GM20000 (cell line): ENCODE measurements at places on chromosomes 4 and X.

GRCh38 chr4:152628128-152628527 is 51.7 kb downstream of the TMEM154 start:
- no peak for DNase-seq

- no peak for DNase-seq
Observed at GRCh38 chrX:57737881-57738280, 57.8 kb upstream of the NLRP2B start.

DNA sequence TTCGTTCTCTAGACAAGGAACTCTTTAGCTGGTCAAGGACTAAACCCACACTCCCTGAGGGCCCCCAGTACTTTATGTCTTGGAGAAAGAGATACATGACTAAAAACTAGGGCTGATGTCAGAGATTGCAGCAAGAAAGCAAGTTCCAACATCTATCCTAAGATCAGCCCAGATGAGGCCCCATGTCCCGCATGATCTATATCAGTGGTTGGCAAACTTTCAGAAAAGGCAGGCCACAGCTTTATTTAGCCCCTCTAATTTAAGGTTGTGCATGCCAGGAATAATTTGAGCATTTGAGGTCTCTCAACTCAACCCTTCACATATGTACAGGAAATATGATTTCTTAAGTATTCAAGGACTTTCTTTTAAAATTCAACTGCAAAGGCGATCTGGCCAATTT is 44.1 kb upstream of the FRMD7 start:
- DNase-seq, result no peak

- no peak for DNase-seq
Observed at GRCh38 chr4:123662827-123663226, 266.2 kb downstream of the SPRY1 start.

DNA sequence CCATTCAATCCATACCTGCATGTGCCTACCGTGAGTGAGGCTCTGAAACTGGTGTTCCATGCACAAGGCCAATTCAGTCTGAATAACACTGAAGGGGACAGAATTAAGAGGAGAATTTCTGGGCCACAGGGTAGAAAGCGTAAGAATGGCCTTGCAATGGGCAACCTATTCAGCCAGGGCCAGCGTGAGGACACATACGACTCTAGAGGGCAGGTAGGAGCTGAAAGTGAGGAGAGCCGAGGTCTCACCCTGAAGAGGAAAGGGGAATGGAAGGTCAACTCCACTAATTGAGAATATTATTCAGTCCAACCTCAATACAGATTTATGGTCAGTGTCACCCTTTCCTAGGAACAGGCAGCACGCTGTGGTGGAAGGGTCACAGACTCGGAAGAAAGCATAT is 202.2 kb downstream of the TRIML1 start:
- no peak for DNase-seq
